Activated CD4-positive, alpha-beta T cell treated with anti-CD3 and anti-CD28 coated beads for 1 hour (primary cell): ENCODE measurements at places on chromosomes 16 and 17.
A peak's percentile ranks its signal among the peaks of the same experiment; 100 is the strongest.

- no peak for DNase-seq
These were observed 504 bp downstream of the MAZ start for GRCh38 chr16:29806641-29807425.

DNA sequence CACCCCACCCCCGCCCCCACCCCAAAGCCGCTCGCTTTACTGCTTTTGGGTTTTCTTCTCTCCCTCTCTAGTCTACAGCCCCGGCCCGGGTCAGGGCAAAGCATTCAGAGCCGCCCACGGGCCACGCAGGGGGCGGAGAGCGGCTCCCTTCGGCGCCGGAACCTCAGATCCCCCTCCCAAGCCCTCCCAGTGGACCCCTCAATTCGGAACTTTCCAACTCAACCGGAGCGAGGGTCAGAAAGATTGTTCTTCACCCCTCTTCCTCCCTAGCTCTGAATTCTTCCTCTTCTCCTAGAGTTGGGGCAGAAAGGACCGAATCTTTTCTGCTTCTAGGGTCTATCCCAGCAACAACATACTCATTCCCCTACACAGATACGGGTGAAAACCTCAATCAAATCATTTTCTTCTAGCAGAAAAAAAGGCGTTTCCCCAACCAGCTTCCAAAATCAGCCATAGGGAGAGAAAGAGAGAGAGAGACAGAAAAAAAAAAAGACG is 1.0 kb downstream of the HOXB2 start:
- DNase-seq: no peak

- no peak for DNase-seq
These were observed 25.9 kb downstream of the AP2B1 start for GRCh38 chr17:35612924-35613521.

GRCh38 chr17:77886387-77886728 is 72.1 kb upstream of the TNRC6C start:
- no peak for DNase-seq

- no peak for DNase-seq
These were observed 11.2 kb upstream of the KCNJ2 start for GRCh38 chr17:70158180-70158579.

DNA sequence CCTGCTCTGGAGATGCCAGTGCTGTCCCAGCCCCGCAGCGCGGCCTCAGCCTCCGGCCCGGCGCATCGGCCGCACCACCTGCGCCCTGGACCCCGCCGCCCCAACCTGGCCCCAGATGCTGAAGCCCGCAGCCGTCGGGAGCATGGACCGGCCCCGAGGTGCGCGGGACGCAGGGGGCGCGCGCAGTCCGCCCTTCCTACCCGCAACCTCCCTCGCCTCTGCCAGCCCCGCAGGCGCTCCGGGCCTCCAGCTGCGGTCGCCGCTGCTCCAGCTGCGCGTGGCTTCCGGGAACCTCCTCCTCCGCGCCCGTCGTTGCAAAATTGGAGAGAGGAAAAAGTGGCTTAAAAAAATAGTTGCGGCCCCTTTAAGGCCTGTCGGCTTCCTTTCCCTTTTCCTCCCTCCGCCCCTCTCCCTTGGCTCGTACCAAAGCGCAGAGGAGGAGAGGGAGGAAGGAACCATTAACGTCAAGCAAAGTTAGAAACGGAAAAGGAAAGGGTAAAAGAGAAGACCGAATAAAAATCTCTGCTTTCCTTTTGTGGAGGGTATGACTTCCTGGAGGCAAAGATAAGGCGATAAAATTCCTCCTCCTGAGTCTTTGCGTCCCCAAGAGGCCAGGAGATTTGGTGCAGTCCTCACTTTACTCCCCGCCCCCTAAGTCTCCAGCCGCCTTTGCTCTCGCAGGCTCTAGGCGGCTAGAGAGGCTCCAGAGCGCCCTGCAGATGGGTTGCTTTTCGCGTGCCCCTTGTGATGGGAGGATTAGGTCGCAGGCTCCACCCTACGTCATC is at the start of gene CDIPT:
Gene CDIPT, minus strand, starts transcription at position 343 of the 785 bp plus-strand sequence. CDS start 369 bp downstream, outside the sequence.
- peak; percentile 88 for DNase-seq

DNA sequence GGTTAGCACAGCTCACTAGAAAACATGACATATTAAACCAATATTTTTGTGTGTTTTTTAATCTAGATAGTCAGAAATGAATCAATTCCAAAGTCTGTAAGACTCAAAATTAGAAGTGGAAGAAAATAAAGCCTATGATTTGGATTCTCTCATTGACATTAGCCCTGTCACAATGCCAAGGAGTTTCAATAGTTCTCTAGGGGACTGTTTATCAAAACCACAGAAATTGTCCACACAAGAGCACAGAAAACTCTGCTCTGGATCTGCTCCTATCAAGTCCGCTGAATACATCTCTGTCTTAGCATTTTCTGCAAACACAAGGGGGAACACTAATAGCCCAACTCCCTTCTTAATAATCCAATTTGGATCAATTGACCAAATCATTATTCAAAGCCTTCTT is 152.0 kb downstream of the HS3ST3B1 start:
- DNase-seq: no peak

DNA sequence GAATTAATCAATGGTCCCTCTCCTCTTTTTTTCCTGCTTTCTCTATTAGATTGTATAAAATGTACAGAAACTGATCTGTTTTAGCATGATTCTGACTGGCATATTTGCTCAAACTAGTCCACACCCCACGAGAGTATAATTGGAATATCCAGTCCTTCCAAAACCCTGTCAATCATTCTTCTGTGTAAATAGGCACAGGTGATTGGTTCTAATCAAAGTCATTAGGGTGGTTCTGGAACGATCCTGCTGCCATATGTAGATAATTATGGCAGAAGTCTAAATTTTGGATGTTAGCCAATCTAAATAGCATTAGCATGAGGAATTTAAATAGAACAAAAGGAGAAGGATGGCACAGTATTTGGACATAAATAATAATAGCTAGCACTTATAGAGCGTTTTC is 165.7 kb downstream of the SHISA6 start:
- DNase-seq: no peak

- no peak for DNase-seq
These were observed 1.5 kb downstream of the ZFPM1 start for GRCh38 chr16:88454523-88454947.

DNA sequence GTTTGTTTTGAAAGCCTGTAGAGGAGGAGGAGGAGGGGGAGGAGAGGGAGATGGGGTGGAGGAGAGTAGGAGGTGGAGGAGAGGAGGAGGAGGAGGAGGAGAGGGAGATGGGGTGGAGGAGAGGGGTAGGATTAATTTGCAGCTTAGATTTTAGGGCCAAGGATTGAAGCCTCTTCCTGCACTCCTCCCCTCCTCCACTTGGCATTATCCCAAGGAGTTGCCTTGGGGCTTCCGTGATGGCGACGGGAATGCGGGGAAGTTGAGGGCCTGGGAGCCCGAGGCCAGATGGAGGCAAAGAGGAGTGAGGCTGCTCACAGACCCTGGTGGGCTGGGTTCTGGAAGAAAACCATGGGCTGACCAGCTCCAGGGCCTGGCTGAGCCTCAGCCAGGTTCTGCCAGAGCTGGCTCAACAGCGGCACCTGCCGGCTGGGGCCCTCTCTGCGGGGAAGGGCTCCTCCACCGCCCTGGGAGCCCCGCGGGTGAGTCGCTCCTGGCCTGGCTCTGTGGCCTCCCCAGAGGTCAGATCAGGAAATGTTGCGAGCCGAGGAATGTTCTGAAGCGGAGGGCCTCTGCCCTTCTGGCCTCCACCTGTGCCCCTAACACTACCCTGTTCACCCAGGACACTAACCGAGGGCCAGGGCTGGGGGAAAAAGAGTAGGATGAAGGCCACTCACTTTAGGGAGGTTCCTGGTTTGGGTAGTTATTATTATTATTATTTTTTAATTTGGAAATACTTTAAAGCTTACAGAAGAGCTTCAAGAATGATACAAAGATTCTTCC is 23.9 kb upstream of the FMNL1 start:
- peak; percentile 76 for DNase-seq

- no peak for DNase-seq
These were observed 2.9 kb downstream of the SLC16A3 start for GRCh38 chr17:82231562-82232321.
